ENCODE measurements at places on chromosomes 11 and 22. TPM values are rescaled to one million over a fixed set of nuclear protein-coding genes. Genes with fewer than 3 reads are reported as not detected.

Gene APOBEC3C
- total RNA-seq: 1.7 TPM

Gene NRXN2
- 16.7 TPM for total RNA-seq

Gene OR52N4
- total RNA-seq: not detected

Gene BTG4
- total RNA-seq: 8.1 TPM

Gene PAMR1
- 0.31 TPM for total RNA-seq

Gene DEFB131B
- not detected for total RNA-seq

Gene SCUBE2
- not detected for total RNA-seq

Gene UCP2
- total RNA-seq: 80.1 TPM

Gene CHRM1
- total RNA-seq: not detected

Gene CLDN5
- total RNA-seq: not detected

Gene RIMBP3C
- total RNA-seq: 0.49 TPM

Gene DTX4
- total RNA-seq: 0.55 TPM

Gene BBOX1
- total RNA-seq: not detected

Gene ABCC8
- total RNA-seq: 0.47 TPM

Gene GLB1L3
- total RNA-seq: not detected

Gene OR4A16
- total RNA-seq: not detected

Gene CARNS1
- not detected for total RNA-seq

Gene MRGPRX4
- total RNA-seq: not detected
